Mammary microvascular endothelial cell (primary cell): ENCODE measurements at places on chromosomes 5 and 9. TPM values are rescaled to one million over a fixed set of nuclear protein-coding genes. Genes with fewer than 3 reads are reported as not detected.

The TAF1L gene
- total RNA-seq: not detected in 2 replicates

The SAXO1 gene
- not detected in 2 replicates for total RNA-seq

The FUT7 gene
- not detected in 2 replicates for total RNA-seq

The CCDC171 gene
- total RNA-seq: 0.93 and 0.94 TPM in 2 replicates
